ENCODE measurements at places on chromosomes 6 and 20.

GRCh38 chr20:47244451-47244850 is 112.0 kb downstream of the ZMYND8 start:
- DNase-seq = peak; percentile 14

- peak; percentile 59 for DNase-seq
Observed at GRCh38 chr6:18242062-18242851, 22.1 kb downstream of the DEK start.

- no peak for DNase-seq
Observed at GRCh38 chr6:44800784-44801592, 413.5 kb downstream of the CDC5L start.

DNA sequence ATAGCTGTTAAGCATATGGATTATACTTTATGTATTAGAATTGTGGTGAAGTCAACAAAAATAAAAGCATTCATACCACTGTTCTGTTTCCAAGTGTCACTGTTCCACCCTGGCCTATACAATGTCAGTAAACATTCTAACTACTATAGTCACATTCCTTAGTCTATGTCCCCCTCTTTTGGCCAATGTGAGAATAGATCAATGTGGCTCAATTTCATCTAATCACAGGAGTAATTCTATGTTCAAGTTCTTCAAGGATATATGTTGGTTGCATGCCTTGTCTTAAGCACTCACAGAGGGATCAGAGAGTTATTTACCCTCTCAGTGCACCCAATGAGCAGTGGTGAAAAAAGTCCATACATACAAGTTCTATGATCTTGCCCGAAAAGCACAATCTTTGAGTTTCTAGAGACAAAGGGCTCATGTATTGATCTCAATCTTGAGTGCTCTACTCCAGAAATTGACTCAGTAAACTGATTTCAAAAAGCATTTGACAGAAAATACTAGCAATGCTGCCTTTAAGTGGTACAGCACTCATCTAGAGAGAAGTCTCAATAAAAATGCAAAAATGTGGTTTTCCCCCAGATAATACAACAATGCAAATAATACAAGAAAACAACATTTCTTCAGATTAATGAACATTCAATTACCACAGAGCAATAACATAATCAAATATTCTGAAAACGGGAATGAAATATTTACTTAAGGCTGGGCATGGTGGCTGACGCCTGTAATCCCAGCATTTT is 16.5 kb downstream of the SMLR1 start:
- DNase-seq = peak; percentile 23

DNA sequence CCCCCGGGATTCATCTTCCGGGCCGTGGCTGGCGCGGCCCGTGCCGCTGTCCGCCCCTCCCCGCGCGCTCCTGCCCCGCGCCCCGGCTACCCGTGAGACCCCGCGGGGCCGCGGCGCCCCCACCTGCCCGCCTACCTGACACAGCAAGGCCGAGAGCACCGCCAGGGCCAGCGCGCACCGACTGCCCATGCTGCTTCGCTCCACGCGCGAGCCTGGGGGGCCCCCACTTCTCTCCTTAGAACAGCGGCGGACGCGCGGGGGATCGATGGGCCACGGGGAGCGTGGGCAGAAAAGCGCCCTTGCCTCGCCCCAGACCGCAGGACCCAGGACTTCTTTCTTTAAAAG is 955 bp downstream of the DLL1 start:
- no peak for DNase-seq

DNA sequence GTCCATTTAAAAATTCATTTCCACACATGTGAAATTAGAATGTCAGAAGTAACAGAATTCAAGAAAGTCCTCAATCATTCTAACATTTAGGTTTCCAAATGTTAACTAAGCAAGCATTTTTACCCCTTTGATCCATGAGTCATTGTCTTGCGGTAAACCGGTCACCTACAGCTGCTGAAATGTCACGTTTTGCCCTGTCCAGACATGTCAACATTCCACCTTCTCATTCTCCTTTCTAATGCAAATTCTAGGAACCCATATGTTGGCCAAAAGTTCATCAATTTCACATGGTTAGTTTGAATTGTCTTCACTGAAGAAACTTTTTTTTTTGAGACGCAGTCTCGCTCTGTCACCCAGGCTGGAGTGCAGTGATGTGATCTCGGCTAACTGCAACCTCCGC is 117.2 kb downstream of the IPCEF1 start:
- peak; percentile 46 for DNase-seq

- no peak for DNase-seq
Observed at GRCh38 chr6:116157391-116157790, 31.5 kb upstream of the COL10A1 start.

- peak; percentile 97 for DNase-seq
Observed at GRCh38 chr20:46117704-46118467, at the start of gene CD40. TSS of gene CD40 (plus strand) at chr20:46118314. CDS start at chr20:46118344, 30 bp downstream.

DNA sequence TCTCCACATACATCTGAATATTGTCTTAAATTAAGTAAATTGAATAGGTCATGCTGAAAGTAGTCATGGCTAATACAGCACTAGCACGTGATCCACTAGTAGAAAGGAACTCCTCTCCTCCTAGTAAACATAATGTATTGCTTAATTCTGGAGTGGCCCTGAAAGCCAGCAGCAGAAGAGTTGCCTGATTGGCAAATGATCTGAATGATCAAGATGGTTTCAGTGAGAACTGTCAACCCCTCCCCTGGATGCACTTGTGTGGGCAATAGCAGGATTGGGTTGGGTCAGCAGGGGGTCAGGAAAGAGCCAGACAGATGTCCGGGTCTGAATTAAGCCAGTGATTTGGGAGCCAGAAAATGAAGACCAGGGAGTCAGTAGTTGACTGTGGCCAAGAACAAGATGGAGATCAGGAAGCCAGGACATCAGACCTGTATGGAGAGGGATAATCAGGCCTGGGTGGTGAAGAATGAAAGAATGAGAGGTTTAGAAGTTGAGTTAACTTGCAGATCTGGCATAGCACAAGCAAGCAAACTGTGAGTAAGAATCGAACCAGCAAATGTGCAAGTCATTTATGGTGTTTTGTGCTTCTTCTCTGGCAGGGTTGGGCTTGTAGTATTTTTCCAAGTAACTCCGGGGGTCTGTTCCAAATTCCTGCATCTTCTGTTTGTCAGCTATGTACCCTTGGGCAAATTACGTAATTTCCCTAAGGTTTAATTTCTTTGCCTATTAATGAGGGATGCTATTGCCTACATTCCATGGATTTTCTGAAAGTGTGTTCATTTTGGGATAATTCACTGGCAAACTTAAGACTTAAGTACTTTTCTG is 304.9 kb downstream of the CD109 start:
- DNase-seq = no peak

- DNase-seq = no peak
Observed at GRCh38 chr6:42710316-42710715, 12.1 kb downstream of the PRPH2 start.

GRCh38 chr6:134464690-134465411 is 146.9 kb upstream of the SGK1 start:
- no peak for DNase-seq

DNA sequence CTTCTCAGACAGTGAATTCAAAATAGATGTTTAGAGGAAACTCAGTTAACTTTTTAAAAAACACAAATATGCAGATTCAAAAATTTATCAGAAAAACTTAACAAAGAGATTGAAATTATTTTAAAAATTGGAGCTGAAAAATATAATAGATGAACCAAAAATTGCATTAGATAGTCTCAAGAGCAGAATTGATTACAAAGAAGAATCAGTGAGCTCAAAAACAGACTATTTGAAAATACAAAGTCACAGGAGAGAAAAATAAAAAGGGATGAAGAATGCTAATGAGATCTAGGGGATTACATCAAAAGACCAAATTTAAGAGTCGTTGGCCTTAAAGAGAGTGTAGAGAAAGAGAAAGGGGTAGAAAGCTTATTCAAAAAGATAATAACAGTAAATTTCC is 700.5 kb downstream of the COL12A1 start:
- no peak for DNase-seq

DNA sequence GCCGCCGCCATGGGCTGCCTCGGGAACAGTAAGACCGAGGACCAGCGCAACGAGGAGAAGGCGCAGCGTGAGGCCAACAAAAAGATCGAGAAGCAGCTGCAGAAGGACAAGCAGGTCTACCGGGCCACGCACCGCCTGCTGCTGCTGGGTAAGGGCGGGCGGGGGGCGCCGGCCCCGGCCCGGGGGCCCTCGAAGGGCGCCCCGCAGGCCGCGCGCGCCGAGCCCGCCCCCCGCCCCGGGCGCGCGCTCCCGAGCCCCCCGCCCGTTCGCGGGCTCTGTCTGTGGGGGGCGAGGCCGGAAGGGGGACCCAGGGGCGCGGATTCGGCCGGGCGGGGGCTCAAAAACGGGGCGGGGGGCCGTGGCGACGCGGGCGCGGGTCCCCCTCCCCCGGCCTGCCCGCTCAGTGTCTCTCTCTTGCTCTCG is 39.2 kb downstream of the GNAS start:
- no peak for DNase-seq

DNA sequence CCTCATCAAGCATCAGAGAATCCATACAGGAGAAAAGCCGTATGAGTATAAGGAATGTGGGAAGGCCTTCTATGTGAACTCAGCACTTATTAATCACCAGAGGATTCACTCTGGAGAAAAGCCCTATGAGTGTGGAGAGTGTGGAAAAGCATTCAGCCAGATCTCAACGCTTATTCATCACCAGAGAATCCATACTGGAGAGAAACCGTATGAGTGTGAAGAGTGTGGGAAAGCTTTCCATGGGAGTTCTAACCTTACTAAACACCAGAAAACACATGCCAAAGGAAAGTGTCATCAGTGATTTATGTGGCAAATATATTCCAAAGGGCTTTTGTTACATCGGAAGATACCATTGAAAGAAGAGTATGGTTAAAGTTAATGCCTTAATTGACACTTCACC is 25.4 kb downstream of the ZKSCAN8 start:
- DNase-seq = no peak

GRCh38 chr20:37737826-37738420 is 44.1 kb downstream of the CTNNBL1 start:
- DNase-seq = no peak

GRCh38 chr6:32208996-32209395 is 14.9 kb downstream of the NOTCH4 start:
- DNase-seq = no peak

DNA sequence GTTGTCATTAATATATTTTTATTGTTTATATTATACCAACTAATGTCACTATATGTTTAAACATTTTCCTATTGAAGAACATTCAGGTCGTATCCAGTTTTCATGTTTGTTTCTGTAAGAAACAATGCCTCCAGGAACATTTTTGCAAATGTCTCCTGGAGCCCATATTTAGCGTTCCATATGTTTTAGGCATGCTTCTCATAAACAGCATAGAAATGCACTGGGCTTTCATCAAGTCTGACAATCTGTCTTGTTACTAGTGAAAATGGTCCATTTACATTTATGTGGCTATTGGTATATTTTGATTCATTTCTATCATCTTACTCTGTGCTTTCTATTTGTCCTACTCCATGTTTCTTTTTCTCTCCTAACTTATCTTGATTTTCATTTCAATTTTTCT is 431.7 kb downstream of the TFAP2A start:
- no peak for DNase-seq

- DNase-seq = no peak
Observed at GRCh38 chr20:43959079-43959919, 44.6 kb downstream of the TOX2 start.

DNA sequence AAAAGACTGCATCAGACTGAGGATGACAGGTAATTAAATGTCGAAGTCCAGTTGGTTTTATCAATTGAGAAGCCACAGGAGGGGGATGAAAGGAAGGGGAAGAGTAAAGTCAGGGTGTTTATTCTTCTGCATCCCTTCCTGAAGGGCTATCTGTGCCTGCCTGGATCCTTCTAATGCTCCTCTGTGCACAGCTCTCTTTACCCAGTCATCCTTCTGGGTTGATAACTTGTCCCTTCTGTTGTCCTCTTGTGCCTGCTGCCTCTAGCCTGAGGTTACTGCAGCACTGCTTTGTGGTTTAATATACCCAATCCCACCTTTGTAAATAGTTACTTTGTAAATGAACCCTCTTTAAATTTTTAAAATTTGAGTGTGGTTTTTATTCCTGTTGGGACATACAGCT is 1127.3 kb downstream of the EPHA7 start:
- DNase-seq = no peak

DNA sequence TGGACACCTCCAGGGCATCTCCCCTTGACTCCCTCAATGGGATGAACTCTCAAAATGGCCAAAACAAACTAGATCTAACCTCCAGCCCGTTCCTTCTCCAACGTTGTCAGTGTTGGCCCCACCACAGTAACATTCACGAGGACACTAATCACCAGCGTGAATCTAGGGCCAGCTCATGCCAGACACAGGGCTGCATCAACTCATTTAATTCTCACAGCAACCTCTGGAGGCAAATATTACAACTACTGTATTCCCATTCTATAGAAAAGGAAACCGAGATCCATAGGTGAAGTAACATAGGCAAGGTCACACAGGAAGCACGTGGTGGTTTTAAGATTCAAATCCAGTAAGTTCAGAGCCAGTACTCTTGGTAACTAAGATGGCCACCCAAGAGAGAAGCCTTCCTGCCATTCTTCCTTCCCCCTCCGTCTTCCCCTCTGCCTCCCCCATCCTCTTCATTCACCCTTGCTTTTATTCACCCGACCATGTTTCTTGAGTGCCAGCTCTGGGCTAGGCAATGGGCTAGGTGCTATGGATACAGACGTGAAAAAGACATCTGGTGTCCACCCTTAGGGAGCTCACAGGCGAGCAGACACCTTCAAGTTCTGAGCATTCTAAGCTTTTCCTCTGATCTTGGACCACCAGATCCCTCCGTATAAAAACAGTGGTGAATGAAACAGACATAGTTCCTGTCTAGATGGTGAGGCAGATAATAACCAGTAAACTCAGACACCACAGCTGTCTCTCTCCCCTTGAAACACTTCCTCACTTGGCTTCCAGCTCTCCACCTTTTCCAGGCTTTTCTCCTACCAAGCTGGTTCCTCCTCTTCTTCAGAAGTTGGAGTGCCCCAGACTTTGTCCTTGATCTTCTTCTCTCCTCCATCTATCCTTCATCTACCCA is 9.6 kb downstream of the CCM2L start:
- no peak for DNase-seq

Measured in suppressor macrophage treated with lipopolysaccharide for 4 hours (primary cell).